ENCODE measurements at places on chromosomes 2 and 18.

- DNase-seq: peak; percentile 32
These were observed 34.5 kb downstream of the FARP2 start for GRCh38 chr2:241390301-241391206.

GRCh38 chr2:31296641-31297287, 62.8 kb downstream of the EHD3 start:
- DNase-seq: no peak

DNA sequence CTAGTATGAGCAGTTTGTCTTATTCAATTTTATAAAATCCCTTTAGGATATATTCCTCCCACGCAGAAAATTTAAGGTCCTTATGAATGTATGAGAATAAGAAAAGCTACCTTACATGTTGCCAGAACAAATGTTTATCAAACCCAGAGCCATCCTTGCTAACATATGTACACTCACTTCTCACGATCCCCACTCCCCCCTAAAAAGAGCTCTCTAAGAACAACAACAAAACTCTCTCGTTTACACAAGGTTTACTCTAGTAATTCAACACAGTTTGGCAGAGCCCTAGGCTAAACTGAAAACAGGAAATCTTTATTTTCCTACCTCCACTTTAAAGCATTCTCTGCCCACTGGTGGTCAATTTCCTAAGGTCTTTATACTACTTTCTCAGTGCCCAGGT, 504.9 kb downstream of the ZEB2 start:
- DNase-seq: no peak

GRCh38 chr18:64678048-64678447, 529.2 kb upstream of the LINC00305 start:
- DNase-seq: no peak

DNA sequence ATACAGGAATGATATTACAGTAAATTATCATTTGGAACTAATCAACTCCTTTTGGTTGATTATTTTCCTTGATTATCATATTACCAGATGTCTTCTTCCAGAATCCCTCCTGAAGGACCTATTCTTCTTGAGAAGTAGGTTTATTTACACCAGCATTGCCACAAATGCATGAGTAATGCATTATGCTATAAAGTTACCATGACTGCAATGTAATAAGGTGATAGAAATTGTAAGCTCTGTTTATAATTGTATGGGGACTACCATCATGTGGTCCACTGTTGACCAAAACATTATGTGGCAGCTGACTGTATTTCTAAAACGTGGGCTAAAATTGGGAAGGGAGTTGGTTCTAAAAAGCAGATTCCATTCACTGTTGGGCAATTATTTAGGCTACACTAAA, 602.2 kb downstream of the NYAP2 start:
- no peak for DNase-seq

GRCh38 chr2:224869601-224870233, 153.6 kb upstream of the CCDC195 start:
- DNase-seq: no peak

GRCh38 chr2:237819231-237819630, 20.7 kb downstream of the RBM44 start:
- no peak for DNase-seq

DNA sequence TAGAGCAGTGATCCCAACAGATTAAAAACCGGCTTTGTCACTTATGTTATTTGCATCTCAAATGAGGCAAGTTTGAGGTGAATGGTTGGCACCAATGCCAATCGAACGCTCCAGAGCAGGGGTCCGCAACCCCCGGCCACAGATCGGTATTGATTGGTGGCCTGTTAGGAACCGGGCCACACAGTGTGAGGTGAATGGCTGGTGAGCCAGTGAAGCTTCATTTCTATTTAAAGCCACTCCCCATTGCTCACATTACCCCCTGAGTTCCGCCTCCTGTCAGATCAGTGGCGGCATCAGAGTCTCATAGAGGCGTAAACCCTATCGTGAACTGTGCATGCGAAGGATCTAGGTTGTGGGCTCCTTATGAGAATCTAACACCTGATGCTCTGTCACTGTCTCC, 132.0 kb downstream of the TMEM182 start:
- DNase-seq: no peak

- peak; percentile 71 for DNase-seq
These were observed 3.8 kb downstream of the DLX2 start for GRCh38 chr2:172098650-172099471.

GRCh38 chr18:54444319-54444914, 86.7 kb downstream of the C18orf54 start:
- peak; percentile 53 for DNase-seq

DNA sequence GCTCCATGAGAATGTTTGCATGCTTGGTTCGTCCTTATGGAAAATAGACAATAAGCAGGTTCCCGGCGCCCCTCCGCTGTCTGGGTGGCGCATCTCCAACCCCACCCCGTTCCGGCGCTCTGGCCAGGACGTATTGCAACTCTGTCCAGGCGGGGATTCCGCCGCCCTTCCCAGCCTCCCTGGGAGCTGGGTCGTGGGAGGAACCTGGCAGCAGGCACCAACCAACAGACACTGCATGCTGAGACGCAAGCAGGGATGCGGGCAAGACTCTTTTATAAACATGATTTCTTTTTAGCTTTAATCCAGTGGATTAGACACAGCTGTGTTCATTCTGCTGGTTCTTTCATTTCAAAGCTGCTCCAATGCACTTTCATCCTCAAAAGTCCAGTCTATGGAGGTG, 240.2 kb downstream of the SH3BP4 start:
- peak; percentile 24 for DNase-seq

DNA sequence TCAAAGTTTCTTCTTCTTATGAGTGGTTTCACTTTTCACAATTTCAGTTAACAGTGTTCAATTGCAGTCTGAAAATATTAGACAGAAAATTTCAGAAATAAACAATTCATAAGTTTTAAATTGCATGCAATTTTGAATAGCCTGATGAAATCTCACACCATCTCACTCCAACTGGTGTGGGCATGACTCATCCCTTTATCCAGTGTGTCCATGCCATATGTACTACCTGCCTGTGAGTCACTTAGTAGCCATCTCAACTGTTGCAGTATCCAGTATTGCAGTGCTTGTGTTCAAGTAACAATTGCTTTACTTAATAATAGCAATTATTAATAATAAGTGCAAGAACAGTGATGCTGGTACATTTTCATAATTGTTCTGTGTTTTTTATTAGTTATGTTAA, 1202.5 kb downstream of the DSC3 start:
- no peak for DNase-seq

DNA sequence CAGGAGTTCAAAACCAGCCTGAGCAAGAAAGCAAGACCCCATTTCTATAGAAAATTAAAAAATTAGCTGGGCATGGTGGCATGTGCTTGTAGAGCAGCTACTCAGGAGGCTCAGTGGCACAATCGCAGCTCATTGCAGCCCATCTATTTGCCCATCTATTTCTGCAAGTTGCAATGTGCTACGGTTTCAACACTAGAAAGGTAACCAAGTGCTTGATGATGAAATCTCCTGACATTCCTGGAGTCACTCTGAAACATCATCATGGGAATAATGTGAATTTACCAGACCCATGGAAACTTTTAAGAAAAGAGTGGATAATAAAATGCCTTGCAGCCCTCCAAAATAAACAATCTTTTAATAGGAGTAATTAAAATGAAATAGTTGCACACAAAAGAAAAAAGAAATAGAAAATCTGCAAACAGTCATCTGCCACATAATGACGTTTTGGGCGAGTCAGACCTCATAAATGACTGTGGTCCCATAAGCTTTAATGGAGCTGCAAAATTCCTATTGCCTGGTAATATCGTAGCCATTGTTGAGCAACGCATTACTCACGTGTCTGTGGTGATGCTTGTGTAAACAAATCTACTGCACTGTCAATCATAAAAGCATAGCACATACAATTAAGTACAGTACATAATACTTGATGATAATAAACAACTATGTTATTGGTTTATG, 46.6 kb upstream of the AMMECR1L start:
- DNase-seq: no peak

DNA sequence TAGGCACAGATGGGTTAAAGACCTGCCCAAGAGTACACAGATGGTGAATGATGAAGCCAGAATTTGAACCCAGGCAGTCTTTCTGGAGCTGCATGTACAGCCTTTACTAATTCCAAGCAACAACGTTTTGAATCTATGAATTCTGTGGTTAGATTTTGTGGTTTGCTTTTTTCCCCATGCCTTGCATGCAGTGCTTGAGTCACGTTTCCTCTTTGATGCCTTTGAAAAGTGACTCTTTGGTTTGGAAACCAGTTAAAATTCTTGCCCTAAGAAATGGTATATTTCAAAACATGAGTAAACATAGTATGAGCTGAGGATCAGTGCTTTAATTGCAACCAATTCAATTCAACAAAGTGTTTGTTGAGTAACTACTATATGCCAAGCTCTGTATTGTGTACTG, 48.2 kb upstream of the PPM1B start:
- no peak for DNase-seq
